ENCODE measurements at places on chromosomes 4 and X.

GRCh38 chrX:31228909-31229308 lies 157.1 kb upstream of the FTHL17 start:
- no peak for DNase-seq

- DNase-seq: no peak
Measured at GRCh38 chr4:147535124-147535523, 54.2 kb downstream of the EDNRA start.

GRCh38 chrX:17535229-17535628 lies 160.2 kb downstream of the NHS start:
- no peak for DNase-seq

DNA sequence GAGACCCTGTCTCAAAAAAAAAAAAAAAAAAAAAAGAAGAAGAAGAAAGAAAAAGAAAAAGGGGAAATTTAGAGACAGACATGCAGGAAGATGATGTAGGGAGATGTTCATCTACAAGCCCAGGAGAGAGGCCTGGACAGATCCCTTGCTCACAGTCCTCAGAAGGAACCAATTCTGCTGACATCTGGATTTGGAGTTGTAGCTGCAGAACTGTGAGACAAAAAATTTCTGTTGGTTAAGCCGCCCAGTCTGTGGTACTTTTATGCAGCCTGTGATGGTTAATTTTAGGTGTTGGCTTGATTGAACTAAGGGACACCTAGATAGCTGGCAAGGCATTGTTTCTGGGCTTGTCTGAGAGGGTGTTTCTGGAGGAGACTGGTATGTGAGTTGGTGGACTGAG lies 10.1 kb upstream of the STIM2 start:
- no peak for DNase-seq

DNA sequence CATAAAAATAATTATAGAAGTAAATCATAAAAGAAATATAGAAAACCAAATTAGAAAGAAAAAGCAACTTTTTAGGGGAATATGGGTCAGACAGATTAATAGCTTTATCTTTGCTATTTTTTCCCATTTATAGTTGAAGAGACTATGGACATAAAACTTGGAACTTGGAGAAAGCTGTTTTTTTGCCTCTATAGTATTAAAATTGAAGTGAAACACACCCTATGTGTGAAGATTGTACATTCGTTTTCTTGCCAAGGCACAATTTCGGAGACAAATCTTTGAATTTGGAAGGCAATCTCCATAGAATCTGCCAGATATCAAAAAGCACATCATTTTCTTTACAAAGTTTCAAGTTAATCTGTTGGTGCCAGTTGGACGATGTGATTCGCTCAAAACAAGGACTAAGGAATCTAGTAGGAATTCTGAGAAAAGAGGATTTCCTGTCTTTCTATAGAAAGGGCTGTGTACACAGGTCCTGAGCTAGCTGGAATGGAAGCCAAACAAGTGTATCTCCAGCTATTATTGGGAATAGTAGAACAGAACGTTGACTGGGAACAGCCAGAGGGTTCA lies 156.3 kb downstream of the SLC7A11 start:
- no peak for DNase-seq

- no peak for DNase-seq
Measured at GRCh38 chrX:32851556-32851955, 359.8 kb downstream of the DMD start.

DNA sequence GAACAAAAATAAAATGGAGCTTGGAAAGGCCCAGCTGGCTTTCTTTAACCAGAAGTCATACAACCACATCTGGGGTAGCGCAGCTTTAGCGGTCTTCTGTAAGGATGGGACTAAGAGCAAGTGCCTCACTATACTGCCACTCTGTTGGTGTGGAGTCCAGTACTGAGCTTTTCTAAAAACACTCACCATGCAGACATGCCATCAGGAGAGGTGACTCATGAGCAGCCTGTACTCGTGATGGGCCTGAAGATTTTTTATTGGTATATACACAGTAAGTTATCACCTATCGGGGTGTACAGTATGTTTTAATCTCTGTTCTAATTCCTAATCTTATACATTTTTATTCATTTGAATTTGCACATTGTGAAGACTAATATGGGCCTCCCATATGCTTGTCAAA lies 9.6 kb downstream of the PPP3CA start:
- no peak for DNase-seq

DNA sequence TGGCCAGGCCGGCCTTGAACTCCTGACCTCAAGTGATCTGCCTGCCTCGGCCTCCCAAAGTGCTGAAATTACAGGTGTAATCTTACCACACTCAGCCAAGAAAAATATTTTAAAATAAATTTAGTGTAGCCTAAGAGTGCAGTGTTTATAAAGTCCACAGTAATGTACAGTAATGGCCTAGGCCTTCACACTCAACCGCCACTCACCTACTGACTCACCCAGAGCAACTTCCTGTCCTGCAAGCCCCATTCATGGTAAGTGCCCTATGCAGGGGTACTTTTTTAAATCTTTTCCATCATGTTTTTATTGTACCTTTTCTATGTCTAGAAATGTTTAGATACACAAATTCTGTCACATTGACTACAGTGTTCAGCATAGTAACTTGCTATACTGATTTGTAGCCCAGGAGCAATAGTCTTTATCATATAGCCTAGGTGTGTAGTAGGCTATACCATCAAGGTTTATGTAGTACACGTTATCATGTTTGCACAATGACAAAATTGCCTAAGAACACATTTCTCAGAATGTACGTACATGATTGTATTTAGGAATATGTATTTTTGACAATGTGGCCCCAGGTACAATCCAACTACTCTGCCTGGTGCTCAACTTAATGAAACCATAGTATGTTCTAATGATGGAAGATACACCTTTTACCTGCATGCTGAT lies 455.2 kb downstream of the PCDH7 start:
- DNase-seq: no peak

- DNase-seq: no peak
Measured at GRCh38 chr4:71356924-71357663, 18.3 kb downstream of the SLC4A4 start.

GRCh38 chrX:45553417-45553816 lies 352.7 kb upstream of the DIPK2B start:
- no peak for DNase-seq

GRCh38 chrX:2462780-2463179 lies 38.0 kb downstream of the DHRSX start:
- DNase-seq: no peak

DNA sequence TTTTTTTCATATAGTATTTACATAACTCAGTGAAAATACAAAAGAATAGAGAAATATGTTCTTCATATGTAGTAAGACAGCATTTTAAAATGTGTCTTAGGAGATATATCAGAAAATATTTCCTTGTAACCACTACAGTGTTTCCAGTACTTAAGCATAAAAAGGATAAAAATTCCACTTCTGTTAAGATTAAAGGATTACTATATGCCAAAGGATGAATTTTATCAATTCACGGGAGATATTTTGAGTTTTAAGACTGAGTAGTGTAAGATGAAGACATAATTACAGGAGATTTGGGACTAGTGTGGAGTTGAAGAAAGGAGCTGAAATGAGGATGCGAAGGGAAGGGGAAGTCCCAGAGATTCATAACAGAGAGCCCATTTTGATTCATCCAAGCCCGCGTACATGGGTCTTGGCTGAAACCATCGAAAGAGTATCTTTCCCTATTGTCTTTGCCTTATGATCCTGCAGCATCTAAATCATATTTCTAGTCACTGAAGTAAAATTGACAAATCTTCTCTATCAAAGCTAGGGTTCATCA lies 58.7 kb downstream of the MAD2L1 start:
- no peak for DNase-seq

- DNase-seq: no peak
Measured at GRCh38 chr4:103365285-103365684, 167.1 kb upstream of the CENPE start.

- DNase-seq: no peak
Measured at GRCh38 chr4:97073194-97073593, 1070.1 kb downstream of the STPG2 start.

DNA sequence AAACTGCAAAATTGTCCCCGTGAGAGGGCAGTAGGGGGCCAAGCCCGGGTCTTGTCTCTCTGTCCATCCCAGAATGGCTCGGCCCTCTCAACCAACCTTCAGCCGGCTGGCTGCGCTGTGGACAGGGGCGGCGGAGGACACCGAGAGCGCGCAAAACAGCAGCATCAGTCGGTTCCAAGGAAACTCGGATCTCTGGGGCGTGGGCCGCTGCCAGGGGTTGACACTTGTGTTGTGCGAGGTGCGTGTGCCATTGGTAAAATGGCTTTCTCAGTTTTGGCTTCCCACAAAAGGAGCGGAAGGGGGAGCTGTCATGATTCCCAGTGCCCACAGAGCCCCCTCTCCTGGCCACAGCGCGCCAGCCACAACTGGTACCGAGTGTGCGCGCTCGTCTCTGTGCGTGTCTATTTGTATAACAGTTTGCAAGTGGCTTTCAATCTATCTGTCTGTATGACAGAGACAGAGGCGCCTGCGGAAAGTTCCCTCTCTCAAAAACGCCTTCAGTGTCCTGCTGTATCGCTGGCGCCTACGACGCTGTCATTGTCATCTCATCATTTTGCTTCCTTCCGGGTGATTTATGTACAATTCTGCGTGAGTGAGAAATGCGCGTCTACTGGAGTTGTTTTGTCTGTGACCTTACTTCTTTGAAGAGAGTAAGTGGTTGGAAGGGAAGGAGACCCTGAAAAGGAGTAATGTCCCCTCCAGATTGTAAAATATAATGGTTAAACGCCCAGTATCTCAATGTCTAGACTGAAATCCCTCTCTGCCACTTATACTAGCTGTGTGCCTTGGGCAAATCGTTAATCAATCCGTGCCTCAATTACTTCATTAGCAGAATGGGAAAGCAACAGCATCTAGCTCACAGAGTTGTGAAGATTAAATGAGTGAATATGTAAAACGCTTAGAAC lies 1.8 kb downstream of the DKK2 start:
- no peak for DNase-seq

- DNase-seq: no peak
Measured at GRCh38 chr4:183571350-183571941, 66.6 kb downstream of the ING2 start.

- DNase-seq: no peak
Measured at GRCh38 chrX:29617276-29617675, 598.1 kb upstream of the MAGEB2 start.

GRCh38 chrX:139446832-139447231 lies 83.7 kb upstream of the F9 start:
- DNase-seq: no peak
